D721Med (cell line): ENCODE measurements at places on chromosomes 5 and 9.

DNA sequence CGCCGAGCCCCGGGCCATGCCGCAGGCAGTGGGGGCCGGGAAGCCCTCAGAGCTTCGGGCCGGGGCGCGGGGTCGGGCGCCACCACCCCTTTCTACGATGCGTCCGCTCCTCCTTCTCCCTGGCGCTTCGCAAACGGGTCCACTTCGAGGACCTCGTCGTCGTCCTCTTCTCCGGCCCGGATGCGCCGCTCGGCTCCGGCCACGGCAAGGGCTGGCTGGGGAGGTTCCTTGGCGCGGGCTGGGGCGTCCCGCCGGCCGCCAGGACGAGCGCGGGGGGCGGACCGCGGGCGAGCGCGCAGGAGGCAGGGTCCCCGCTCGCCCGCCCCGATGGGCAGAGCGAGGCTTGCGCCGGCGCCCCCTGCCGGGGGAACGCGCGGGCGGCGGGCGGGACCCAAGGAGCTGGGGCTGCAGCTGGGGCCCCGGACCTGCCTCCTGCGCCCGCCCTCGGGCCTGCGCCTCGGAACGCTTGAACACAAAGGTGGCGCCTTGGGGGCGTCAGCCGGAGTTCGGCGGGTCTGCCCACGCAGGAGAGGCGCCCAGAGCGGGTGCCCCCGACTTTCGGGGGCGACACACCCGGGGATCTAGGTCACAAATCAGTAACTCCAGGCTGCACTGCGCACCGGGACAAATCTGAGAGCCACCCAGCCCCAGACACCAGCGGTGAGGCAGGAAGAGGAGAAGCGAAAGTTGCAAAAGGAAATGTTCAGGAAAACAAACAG, at the start of gene ROR2:
Gene ROR2, minus strand, starts transcription at position 283 of the 719 bp plus-strand sequence.
- peak; percentile 60 for DNase-seq

DNA sequence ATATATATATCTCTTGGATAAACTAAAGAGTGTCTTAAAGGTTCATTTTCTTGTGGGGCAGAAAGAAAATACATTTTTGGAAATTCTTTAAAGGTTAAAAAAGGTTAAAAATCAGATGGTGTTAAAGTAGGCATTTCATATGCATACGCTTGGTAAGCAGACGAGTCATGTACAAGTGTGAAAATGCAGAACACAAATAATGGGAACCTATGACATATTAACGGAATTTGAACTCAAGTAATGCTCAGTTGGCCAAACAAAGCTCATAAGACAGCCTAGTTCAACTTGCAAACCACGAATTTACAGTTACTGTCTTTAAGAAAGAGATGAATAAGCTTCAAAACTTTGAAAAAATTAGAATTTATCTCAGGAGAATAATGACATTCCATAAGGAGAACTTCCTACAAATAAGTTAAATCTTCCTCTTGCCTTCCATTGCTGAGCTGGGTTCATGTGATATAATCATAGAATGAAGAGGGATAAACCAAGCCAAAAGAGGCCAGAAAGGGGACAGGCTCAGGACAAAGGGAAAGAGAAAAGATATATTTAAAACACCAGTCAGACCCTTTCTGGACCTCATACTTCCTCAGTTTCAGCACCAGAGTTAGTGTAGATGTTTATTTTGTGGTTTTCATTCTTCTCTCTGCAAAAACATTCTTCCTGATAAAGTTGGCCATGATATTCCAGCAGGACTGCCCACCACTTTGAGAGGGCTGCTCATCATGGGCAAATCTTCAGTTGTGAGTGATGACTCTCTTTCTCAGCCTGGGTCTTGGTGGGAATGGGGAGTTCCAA, 256.7 kb upstream of the CD180 start:
- DNase-seq = no peak

DNA sequence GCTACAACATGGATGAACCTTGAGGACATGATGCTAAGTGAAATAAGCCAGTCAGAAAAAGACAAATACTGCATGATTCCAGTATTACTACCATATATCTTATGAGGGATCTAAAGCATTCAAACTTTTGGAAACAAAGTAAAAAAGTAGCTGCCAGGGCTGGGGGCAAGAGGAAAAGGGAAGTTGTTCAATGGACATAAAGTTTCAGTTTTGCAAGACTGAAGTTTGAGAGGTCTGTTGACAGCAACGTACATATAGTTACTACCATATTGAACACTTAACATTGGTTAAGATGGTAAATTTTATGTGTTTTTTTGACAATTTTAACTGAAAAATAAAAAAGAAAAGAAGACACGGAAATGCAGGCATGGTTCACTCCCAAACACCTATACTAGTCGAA, 77.6 kb downstream of the MAPKAP1 start:
- no peak for DNase-seq

GRCh38 chr9:134722120-134722701, 80.6 kb downstream of the COL5A1 start:
- no peak for DNase-seq

GRCh38 chr5:94544031-94544650, 74.3 kb downstream of the KIAA0825 start:
- no peak for DNase-seq

- DNase-seq = no peak
These were observed 493.1 kb downstream of the ZNF608 start for GRCh38 chr5:124253203-124253810.

GRCh38 chr9:98488571-98489312, 220.0 kb downstream of the GABBR2 start:
- DNase-seq = no peak

DNA sequence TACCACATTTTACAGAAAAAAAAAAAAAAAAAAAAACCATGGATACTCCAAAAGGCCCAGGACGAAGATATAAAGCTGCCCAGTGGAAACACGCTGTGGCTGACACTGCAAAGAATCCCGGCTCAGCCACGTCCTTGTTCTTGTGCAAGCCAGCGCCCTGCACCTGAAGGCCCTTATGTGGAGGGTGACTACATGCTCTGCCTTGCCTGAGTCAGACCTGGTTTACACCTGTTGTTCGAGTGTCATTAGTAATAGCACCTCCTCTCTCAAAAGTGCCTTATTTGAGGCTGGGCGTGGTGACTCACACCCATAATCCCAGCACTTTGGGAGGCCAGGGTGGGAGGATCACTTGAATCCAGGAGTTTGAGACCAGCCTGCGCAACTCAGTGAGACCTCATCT, 54.3 kb upstream of the ZSWIM6 start:
- DNase-seq = no peak

- DNase-seq = no peak
These were observed 70.5 kb downstream of the PIK3R1 start for GRCh38 chr5:68285851-68286611.

DNA sequence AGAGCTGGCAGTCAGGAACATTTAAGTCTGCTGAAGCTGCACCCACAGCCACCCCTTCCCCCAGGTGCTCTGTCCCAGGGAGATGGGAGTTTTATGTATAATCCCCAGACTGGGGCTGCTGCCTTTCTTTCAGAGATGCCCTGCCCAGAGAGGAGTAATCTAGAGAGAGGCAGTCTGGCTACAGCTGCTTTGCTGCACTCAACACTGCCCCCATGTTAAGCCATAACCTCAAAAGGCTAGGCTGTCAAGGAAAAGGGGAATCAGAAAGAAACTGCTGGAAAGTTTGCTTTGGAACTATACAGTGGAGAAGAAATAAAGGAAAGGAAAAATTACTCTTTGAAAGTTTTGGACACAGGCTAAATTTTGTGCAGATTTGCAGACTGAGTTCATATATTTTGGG, 127.2 kb downstream of the MACIR start:
- no peak for DNase-seq

- no peak for DNase-seq
These were observed 122.3 kb downstream of the CMYA5 start for GRCh38 chr5:79811904-79812303.

DNA sequence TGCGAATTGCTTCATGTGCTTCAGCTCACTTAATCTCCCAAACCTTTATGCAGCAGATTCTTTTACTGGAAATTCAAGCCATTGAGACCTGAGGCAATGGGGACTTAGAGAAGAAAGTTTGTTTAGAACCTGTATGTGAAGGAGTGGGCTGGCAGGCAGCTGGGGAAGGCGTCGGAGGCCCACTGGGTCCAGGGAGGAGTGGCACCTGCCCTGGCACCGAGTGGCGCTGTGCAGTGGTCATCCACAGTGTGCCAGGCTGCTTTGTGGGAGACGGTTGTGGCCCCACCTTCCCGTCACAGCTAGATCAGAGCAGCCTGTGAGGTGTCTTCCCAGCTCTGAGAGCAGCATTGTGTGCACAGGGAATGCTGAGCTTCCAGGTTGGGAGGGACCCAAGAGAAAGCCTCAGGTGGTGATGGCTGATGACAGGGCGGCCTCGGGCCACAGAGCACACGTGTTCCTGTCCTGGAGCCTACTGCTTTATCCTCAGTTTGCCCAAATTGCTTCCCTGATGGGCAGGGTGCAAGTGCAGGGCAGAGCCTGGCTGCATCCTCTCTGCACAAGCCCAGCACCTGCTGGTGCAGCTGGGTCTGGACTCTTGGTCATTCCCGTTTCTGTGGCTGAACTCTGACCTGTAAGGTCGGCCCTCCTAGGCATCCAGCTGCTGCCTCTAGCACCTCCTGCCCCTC, 175.2 kb downstream of the CACNA1B start:
- peak; percentile 4 for DNase-seq

GRCh38 chr9:76562511-76562911, 103.5 kb downstream of the GCNT1 start:
- DNase-seq = no peak
